LHCN-M2 (cell line): ENCODE measurements at places on chromosomes 2 and 18. TPM values are rescaled to one million over a fixed set of nuclear protein-coding genes. Genes with fewer than 3 reads are reported as not detected.

DNA sequence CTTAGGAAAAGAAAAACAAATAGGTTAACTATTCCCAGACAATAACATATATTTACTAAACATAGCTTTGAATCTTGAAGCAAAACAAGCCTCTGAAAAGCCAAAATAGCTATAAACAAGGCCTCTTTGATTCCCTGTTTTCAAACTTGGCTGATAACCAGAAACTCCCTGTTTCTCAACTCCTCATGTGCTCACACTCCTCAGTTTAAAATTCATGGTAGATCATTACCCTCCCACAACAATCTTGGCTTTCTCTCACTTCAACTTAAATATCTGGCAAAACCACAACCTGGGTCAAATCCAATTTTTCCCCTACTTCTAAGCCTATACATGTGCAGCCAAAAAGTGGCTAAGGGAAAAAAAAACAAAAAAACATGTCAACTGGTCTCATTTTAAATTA, 15.6 kb downstream of the SUCLG1 start:
- DNase-seq: no peak

DNA sequence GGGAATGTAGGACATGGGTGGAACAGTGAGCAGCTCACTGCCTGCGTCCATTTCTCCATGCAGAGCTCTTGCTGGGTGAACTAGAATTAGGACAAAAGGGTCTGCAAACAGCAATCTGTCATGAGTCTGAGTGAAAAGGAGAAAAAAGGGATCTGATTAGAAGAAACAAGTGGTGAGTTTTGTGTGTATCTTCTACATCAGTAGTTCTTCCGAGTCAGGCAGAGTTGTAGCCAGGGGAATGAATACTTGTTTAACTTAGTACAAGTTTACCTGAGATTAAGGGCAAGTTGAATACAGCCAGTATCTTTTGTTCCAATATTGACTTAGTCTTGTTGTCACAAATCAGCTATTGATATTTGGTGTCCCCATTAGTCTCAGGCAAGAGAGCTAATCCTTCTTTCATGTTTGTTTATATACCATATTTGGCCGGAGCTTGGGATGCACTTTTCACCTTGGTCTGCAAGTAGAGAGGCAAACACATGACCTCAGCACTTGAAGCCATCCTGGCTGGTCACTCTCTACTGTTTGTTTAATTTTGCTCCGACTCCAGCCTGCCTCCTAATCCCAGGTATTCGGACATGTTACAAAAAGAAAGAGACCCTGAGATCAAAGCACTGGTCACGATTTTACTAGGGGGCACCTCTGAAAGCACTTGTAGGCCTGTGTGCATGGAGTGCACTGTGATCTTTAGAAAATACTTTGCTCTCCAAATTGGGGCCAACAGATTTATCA, 211.0 kb upstream of the NT5C1B start:
- no peak for DNase-seq

- DNase-seq: no peak
Observed at GRCh38 chr18:6022074-6022444, 126.7 kb upstream of the TMEM200C start.

- no peak for DNase-seq
Observed at GRCh38 chr18:70139138-70139537, 66.3 kb downstream of the RTTN start.

- peak; percentile 71 for DNase-seq
Observed at GRCh38 chr2:139031722-139032121, 251.5 kb upstream of the NXPH2 start.

Gene LRRTM1
- not detected in 2 replicates for total RNA-seq

DNA sequence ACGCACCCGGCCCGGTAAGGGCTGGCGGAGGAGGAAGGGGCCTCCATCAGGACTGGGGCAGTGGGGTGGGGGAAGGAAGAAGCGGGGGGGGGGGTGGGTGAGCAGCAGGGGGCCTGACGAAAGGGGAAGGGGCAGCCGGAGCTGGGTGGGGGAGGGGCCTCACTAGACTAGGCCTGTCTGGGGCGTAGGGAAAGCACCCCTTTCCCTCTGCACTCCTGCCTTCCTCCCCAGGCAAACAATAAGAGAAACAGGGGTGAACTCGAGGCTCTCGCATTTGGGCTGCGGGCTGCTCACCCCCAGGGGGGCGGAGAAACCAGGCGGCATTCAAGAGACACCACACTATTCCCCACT, 82.7 kb upstream of the POMC start:
- DNase-seq: no peak

DNA sequence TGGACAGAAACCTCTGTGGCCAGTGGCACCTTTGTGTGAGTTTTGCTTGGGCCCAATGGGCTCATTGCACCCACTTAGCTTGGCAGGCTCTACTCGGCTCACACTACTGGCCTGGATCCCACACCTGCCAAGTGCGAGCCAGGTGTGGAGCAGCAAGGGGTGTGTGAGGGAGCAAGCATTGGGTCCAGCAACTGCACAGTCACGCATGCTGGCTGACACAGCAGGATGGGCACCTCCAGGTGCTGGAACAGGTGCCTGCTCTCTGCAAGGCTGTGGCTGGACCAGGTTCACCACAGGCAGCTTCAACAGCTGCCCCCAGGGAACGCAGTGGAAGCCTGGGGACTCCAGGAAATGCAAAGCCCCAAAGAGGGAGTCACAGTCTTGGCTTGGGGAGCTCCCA, 94.2 kb downstream of the DOK6 start:
- no peak for DNase-seq

GRCh38 chr2:45626387-45627221, 15.5 kb upstream of the SRBD1 start:
- no peak for DNase-seq

DNA sequence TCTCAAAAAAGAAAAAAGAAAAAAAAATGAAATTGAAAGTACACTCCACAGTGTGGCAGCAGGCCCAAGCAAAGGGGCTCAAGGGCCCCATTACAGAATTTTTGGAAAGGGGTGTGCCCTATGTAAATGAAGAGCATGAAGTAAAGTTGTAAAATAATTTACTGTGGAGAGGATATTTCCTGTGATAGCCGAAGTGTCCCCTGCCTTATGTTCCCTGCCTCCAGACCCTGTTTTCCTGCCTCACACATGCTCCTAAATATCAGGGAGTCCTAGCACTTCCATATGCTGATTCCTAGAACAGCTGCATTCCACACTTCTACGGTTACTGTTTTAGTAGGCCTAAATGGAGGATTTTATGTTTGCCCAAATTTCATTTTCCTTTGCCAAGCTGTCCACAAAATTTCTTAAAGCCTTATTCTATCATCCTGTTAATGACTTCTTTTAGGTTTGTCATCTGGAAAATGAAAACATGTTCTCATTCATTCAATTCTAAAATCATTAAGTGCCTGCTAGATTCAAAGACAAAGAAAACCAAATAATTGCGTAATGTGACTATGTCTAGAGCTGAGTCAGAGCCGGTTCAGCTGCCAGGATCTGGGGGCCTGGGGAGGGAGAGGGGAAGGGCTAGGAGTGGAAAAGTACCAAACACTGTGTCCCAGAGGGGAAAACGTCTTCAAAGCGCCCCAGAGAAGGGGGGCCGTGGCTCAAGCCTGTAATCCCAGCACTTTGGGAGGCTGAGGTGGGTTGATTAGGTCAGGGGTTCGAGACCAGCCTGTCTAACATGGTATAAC, 25.9 kb upstream of the IMPA2 start:
- DNase-seq: peak; percentile 94

- DNase-seq: no peak
Observed at GRCh38 chr2:175567435-175568061, 386.0 kb upstream of the ATP5MC3 start.

- no peak for DNase-seq
Observed at GRCh38 chr2:64601034-64601754, 52.5 kb downstream of the SERTAD2 start.

- DNase-seq: no peak
Observed at GRCh38 chr2:143603035-143603655, 473.9 kb downstream of the ARHGAP15 start.

DNA sequence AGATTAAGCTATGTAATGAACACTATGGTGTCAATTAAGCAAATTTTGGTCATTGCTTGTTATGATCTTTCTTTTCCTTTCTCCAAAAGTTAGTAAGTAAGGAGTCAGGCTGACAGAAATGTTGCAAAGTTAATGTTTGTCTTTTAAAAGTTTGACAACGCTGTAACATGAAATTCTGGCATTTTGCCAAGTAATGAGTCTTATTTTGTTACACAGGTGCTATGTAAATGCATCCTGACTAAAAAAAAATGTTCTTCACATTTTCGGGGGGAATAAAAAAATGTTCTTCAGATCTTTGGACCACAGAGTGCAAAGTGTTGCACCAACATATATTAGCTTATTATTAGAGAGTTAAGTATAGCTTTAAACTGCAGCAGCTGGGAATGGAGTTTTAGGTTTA, 54.8 kb upstream of the PROKR1 start:
- no peak for DNase-seq

GRCh38 chr2:195319548-195320412, 337.2 kb upstream of the SLC39A10 start:
- DNase-seq: peak; percentile 23

DNA sequence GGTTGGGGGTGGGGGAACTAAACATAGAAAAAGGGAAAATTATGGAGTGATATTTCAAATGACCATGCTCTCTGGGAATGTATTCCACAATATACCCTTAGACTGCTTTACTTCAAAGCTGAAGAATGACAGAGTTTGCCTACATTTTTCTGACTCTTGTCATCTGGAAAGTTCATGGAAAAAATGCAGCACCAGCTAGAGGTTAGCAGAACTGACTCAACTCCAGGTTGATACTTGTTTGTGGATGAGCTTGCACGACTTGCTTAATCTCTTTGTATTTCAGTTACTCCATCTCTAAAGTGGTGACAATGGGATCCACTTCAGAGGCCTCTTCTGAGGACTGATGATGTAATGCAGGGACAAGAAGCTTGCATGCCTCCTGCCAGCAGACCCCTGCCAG, 824.0 kb upstream of the ID2 start:
- DNase-seq: no peak

Gene LYPD1
- total RNA-seq: not detected in 2 replicates

Gene DIPK1C
- not detected in 2 replicates for total RNA-seq

DNA sequence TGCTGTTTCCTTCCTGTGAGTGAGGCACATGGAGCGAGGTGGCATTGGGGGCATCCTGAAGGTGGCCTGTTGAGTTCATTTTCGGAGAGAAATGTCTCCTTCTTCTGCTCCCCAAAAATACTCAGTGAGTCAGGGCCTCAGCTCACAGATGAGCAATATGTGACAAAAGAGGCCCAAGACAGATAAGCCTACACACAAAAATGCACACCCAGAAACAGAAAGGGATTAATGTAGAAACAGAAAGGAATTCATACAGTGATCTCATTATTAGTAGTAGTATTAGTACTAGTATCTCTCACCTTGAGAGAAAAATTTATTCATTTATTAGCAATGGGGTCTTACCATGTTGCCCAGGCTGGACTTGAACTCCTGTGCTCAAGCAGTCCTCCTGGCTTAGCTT, 5.1 kb downstream of the GPR75 start:
- DNase-seq: no peak

DNA sequence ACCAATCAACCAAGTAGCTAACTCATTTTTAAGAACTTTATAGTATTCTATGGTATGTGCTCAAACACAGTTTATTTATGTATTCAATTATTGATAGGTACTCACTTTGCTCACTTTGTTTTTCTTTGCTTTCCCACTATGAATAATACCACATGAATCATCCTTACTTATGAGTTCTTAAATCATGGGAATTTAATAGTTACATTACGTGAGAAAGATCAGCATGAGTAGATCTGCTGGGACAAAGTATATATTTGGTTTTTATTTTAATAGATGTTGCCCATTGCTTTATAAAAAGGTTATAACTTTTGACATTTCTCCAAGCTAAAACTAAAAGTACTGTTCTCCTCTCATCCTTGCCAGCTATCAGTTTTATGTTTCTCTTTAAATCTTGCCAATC, 390.7 kb downstream of the LRATD1 start:
- DNase-seq: no peak

- DNase-seq: no peak
Observed at GRCh38 chr2:181305301-181306123, 151.7 kb upstream of the ITGA4 start.

Gene SLC11A1
- total RNA-seq: 0.11 and 0.13 TPM in 2 replicates

Gene CFC1
- total RNA-seq: not detected in 2 replicates

DNA sequence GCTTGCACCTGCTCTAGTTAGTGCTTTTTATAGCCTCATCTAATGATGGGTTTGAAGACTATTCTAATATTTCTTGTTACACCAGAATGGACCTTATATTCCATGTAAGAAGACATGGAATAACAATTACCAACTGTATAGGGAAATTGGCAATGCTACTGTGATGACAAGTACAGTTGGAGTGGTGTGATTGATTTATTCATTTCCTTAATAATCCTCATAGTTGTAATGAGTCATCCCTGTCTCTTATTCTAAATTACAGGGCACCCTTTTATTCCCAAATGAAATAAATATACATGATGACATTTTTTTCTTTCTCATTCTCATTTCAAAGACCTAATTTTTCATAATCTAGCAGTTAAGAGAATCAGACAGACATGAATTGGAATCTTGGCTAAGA, 18.3 kb upstream of the TLK1 start:
- no peak for DNase-seq

DNA sequence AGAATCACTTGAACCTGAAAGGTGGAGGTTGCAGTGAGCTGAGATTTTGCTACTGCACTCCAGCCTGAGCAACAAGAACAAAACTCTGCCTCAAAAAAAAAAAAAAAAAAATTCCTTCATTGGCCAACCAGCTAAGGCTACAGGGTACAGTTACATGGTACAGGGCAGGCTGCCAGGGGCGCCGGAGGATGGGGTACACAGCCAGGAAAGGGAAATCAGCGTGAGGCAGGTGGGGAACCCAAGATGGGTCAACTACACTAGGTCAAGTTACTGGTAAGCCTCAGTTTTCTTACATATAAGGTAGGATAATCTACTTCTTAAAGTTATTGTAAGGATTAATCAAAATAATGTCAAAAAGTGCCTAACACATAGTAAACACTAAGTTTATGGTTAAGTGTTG, 142.6 kb upstream of the MSH6 start:
- no peak for DNase-seq

DNA sequence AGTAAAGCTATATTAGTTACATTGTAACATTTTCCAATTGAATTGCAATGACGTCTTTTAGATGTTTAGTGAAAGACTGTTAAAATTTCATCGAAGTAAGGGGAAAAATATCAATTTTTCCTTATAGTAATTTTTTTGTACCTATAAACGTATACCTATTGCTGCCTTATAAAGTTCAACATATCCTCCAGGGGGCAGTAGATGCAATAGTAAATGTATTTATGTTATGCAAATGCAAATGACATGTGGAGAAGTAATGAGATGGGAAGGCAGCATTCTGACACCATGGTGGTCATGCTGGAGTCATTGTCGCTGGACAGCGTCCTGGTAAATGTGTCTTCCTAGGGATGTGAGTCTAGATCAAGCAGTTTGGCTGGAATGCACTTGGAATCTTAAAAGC, 38.7 kb downstream of the MSTN start:
- peak; percentile 58 for DNase-seq

GRCh38 chr2:118861731-118862130, 14.3 kb upstream of the EN1 start:
- DNase-seq: no peak

DNA sequence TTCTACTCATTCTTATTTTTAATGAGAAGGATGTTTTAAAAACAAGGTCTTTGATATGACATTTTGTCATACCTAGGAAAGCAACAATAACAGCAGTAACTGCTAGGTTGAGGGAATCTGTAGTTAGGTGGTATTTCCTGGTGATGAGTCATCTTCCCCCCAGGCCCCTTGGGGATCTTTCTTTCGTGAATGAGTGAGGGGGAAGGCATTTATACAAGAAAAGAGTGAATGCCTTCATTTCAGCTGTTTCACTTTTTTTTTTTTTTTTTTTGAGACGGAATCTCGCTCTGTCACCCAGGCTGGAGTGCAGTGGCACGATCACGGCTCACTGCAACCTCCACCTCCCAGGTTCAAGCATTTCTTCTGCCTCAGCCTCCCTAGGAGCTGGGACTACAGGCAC, 108.6 kb downstream of the MAP4K4 start:
- peak; percentile 93 for DNase-seq

Gene RHOB
- total RNA-seq: 92.2 and 129 TPM in 2 replicates
